ENCODE measurements at places on chromosomes 3 and 15.

DNA sequence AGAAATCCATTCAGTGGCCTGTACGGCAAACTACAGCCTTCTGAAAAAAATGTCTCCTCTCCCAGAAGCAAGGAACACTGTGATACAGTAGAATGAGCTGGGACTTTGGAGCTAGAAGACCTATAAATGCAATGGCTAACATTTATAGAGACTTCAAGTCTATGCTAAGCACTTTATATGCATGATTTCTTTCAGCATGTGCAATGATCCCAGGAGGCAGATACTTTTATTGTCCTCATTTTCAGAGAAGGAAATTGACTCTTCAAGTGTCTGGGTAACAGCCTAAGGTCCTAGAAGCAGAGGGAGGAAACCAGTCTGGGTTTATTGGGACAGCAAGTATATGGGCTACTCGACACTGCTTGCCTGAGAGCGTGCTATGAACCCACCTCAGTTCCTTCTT lies 140.9 kb downstream of the ALDH1A2 start:
- DNase-seq: no peak

DNA sequence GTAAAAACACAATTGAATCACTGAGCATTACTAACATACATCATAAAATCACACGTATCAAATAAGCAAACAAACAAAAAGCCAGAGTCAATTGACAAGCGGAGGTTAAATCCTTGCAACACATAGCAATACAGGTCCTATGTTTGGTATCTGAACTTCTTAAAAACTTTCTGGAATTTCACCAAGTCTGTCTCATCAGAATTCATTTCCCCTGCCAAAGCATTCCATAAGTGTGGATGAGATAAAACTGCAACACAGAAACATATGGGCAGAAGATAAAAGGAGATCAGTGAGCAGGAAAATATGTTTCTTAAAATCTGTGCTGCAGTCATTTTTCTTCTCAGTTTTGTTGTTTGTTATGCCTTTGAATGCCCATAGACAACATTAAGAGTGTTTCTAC lies 1155.5 kb downstream of the TBL1XR1 start:
- DNase-seq: no peak

GRCh38 chr3:147930232-147930807 lies 521.2 kb downstream of the ZIC1 start:
- DNase-seq: no peak

GRCh38 chr3:184591789-184592188 lies 30.2 kb downstream of the EPHB3 start:
- no peak for DNase-seq

DNA sequence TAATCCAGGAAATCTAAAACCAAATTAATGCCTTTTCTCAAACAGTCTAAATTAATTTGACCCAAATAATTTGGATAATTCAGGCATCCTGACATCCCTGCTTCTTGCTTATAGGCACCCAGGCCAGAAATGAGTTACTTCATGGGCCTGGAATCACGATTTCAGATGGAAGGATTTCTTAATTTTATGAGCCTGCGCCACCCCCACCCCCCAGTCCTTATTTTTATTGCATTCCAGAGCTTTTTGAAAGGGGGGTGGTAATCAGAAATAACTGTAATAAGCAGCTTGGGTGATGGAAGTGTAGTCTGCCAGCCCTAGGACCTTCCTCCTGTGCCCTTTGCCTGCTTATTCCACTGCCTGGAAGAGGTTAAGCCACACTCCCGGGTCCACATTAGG lies 1.3 kb downstream of the AP2M1 start:
- no peak for DNase-seq

DNA sequence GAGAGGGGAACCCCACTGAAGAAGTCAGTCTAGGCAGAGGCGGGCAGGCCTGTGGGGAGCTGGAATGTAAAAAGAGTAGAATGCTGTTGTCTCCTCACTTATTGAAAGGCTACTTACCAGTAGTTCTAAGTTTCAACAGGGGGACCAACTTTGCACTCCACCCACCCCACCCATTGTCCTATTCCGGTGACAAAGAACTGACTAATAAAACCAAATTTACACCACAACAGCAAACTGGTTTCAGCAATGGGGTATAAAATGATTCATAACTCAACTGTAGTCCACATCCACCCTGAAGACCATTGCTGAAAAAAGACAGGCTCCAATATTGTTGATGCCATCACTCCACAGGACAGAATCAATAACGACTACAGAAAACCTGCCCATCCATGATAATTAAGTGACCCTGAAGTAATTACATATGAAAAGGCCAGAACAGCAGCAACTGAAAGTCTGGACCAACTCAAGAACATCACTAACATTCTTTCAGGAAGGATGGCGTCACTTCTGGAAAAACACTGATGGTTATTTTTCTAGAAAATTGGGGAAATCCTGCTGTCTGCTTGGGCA lies 80.2 kb downstream of the ABI3BP start:
- DNase-seq: no peak

DNA sequence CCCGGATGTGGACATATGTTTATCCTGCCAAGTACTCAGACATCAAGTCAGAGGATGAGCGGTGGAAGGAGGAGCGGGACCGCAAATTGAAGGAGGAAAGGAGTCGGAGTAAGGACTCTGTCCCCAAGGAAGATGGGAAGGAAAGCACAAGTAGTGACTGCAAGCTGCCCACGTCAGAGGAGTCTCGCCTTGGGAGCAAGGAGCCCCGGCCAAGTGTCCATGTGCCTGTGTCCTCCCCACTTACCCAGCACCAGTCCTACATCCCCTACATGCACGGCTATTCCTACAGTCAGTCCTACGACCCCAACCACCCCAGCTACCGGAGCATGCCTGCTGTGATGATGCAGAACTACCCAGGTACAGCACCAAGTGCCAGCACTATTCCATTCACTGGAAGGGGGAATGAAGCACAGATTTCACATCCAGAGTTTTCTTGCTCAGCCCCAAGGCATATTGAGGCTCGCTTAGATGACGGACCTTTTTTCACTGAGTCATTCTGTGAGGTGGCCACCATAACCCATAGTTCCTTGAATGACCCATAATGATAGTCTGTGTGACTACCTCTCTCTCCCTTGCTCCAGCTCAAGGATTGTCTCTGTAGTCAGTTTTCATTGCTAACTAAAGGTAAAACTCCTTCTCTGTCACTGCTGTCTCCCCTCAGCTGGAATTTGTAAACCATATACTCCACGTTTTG lies 97.1 kb downstream of the RBPMS2 start:
- DNase-seq: no peak

DNA sequence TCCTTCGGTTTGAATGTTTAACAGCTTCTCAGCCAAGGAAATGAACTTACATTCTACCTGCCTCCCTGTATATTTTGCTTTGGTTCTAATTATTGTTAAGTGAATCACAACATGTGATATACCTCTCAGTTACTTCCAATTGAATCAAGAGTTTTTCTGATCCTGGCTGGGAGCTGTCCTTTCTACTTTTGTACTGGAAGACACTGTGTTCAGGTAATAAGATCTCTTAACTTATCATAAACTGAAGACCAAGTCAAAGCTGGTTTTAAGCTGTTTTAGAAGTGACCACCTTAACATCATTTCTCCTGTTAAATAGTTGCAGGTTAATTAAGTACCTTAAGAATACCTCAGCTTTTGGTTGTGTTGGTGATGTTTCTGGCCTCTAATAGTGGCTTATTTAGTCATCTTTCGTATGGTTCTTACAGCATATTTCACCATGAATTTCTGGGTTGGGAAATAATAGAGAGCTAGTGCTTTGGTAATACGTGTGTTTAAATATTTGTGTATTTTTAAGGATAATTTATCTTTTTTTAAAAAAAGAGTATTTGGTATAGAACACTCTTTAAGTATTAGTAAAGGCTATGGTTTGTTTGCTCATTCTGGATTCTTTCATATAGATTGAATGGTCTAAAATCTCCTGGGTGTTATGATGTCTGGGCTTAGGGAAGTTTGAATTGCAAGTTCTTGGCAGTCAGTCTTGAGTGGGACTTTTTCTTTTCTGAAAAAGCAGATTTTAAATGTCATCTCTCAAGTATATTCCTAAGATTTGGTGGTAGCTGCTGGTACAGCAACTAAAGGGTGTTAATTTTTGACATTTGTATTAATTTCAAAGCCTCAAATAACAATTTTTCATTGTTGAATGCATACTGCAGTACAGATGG lies 1.6 kb downstream of the RAB8B start:
- no peak for DNase-seq

All from cortex of kidney (tissue), 1 donor.